ENCODE measurements at places on chromosomes 16 and 17.

- no peak for DNase-seq
Measured at GRCh38 chr17:419073-419735, 66.6 kb upstream of the RPH3AL start.

DNA sequence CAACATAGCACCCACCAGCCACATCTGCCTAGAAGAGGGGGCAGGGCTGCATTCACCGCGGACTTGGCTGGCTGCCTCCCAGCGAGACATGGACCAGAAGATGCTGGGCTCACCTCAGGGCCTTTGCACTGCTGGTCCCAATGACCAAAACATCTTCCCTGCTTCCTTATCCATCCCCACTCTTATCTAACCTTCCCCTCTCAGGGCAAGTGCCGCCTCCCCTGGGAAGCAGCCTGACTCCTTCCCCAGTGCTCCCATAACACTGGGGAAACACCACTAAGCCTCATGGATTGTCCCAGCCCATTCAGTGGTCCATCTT, 5.7 kb downstream of the TMC6 start:
- no peak for DNase-seq

- peak; percentile 94 for DNase-seq
Measured at GRCh38 chr16:11639925-11640899, 28.0 kb upstream of the SNN start.

- no peak for DNase-seq
Measured at GRCh38 chr17:29326023-29326813, 32.3 kb upstream of the NUFIP2 start.

DNA sequence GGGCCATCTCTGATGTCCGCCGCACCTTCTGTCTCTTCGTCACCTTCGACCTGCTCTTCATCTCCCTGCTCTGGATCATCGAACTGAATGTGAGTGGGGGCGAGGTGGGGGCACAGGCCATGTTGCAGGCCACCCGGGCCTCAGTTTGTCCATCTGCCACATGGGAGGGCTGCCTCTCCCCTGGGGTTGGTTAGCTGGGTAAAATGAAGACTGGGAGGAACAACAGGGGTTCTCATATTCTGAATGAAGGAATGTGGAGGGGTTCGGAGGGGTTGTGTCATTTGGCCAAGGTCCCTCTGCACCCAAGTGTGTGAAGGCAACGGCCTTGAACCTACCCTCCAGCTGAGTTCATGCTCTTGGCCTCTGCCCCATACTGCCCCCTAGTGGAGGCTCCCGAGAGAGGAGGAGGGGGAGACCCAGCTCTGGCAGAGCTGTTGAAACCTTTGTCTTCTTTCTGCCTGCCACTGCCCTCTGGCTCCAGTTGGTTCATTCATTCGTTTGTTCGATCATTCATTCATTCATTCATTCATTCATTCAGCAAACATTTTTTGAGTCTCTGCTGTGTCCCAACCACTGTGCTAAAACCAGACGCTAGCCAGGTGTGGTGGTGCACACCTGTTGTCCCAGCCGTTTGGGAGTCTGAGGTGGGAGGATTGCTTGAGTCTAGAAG, 11.4 kb upstream of the TCAP start:
- DNase-seq: peak; percentile 67

- no peak for DNase-seq
Measured at GRCh38 chr16:11748404-11749254, 6.0 kb upstream of the TXNDC11 start.

DNA sequence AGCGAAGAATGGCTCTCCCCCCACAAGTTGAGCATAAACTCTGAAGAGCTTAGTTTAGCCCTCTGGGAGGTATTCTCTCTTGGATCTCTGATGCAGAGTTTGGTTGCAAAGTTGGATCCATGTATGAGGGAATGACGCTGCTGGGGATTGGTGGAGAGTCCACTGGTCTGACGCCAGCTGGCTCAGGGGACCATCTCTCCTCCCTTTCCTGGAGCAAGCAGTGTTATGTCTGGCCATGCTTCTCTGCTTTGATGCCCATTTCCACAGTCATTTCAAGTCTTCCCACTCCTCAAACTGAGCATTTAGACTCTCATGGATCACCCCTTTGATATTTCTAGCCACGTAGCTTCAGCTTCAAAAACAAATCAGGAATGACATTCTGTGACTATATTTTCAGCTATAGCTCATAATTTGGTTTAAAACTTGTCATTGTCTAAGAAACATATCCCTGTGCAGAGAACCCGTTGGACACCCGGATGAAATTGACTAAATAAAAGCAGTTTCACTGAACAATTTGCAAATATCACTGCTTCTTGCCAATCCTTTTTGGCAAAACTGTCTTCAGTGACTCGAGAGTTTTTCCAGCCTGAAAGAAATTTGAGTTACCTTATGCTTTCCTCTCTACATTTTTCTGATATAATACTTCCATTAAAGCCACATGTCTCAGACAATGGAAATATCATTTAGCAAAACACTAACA, 193.4 kb upstream of the CDH11 start:
- DNase-seq: no peak
